GM23248 (cell line): ENCODE measurements at places on chromosomes 2 and 18. TPM values are rescaled to one million over a fixed set of nuclear protein-coding genes. Genes with fewer than 3 reads are reported as not detected.

- H3K27me3 ChIP-seq = no peaks in the 10 kb centered on the region
- H3K27ac ChIP-seq = peak overlapping the region; percentile 49
- no peak overlapping the region for H3K4me3 ChIP-seq
Observed at GRCh38 chr2:75065402-75066008, 107.1 kb downstream of the POLE4 start.

Gene CNDP1
- not detected in 2 replicates for total RNA-seq

GRCh38 chr2:128519517-128520215, 201.0 kb upstream of the HS6ST1 start:
- no peaks in the 10 kb centered on the region for H3K27me3 ChIP-seq
- DNase-seq = no peak
- H3K36me3 ChIP-seq = no peaks in the 10 kb centered on the region
- no peak overlapping the region for H3K4me3 ChIP-seq
- H3K27ac ChIP-seq = no peak overlapping the region

DNA sequence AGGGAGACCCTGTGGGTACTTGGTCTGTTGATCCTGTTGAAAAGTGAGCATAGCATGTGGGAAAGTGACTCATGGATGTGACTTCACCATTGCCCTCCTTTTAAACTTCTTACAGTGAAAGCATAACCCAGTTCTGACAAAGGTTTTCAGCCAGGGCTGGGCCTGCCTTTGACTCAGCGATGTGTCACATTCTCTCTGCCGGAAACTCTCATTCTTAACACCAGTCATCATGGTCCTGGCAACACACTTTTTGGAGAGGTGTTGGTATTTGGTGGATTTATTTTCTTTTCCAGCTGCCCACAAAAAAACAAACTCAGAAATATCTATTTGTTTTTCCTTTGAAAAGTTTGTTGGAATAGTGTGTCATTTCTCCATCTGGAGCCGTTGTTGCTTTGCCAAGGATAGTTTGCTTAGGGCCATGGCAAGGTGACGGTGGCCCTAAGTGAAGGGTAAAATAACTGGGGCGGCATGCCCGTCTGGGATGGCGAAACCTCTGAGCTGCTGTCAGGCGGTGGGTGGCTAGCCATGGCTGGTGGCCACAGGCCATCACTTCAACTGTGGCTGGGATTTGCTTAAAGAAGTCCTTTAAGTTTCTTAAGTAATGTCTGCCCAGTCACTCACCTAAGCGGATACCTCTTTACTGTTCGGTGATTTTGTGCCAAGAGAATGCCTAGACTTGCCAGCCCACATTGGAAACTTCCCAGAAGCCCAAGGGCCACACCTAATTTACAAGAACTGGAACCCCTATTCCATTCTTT, 123.3 kb downstream of the LTBP1 start:
- DNase-seq = peak; percentile 99
- no peaks in the 10 kb centered on the region for H3K36me3 ChIP-seq
- H3K27ac ChIP-seq = peak overlapping the region; percentile 76
- H3K27me3 ChIP-seq = no peaks in the 10 kb centered on the region
- H3K4me1 ChIP-seq = peaks cover 48% of the 10 kb centered on the region
- H3K4me3 ChIP-seq = peak overlapping the region; percentile 47
